Upper lobe of left lung (tissue), 6 donors: ENCODE measurements at places on chromosomes 1 and 21.

- no peak for DNase-seq
Observed at GRCh38 chr21:25934130-25934529, 199.4 kb downstream of the GABPA start.

DNA sequence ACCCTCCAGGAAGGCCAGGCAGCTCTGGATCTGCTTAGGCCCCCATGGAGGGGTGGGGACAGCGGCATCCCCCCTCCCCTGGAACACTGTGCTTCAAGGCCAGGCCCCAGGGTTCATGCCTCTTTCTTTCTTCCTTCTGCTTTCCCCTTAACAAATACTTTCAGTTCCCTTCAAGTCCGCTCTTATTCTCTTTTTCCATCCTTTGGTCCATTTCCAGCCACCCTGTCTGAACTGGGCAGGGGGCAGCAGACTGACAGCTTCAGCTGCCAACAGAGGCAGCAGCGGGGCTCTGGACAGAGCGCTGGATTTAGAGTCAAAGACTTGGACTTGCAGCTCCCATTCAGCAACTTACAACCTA, 1.1 kb upstream of the CD244 start:
- no peak for DNase-seq

GRCh38 chr1:243716906-243717305, 133.1 kb downstream of the AKT3 start:
- no peak for DNase-seq

DNA sequence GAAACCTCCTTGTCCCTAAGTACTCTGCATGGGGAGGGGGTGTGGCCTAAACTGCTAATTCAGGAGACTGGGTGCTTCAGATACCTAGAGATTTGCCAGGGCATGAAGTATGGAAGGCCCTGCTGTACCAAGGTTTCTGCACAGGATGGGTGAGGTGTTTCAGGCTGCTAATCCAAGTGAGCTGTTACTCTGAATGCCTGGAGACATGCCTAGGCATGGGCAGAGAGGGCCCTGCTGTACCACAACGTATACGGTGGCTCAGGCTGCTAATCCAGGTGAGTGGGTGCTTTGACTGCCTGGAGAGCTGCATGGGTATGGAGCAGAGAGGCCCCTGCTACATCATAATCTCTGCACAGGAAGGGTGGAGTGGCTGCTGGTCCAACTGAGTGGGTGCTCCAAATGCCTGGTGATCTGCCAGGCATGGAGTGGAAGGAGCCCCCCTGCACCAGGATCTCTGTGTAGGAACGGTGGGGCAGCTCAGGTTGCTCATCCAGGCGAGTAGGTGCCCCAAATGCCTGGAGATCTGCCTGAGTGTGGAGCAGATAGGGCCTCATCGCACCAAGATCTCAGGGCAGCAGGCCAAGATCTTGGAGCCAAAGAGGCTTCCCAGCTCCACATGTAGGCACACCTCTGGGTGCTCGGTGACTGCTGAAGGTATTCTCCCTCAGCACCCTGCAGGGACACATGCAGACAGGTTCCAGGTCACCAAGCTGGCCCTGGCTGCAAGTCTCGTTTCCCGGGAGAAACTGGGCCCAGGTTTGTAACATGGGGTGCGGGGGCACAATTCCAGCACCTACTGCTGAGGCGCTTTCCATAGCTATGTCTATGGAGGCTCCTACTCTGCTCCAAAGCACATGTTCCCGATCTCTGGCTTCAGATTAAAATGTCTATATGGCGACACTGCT, 252.5 kb upstream of the PLXNA2 start:
- DNase-seq, result no peak
